ENCODE measurements at places on chromosomes 3 and 15.

GRCh38 chr3:27319847-27320526 is 49.2 kb downstream of the NEK10 start:
- DNase-seq = no peak

DNA sequence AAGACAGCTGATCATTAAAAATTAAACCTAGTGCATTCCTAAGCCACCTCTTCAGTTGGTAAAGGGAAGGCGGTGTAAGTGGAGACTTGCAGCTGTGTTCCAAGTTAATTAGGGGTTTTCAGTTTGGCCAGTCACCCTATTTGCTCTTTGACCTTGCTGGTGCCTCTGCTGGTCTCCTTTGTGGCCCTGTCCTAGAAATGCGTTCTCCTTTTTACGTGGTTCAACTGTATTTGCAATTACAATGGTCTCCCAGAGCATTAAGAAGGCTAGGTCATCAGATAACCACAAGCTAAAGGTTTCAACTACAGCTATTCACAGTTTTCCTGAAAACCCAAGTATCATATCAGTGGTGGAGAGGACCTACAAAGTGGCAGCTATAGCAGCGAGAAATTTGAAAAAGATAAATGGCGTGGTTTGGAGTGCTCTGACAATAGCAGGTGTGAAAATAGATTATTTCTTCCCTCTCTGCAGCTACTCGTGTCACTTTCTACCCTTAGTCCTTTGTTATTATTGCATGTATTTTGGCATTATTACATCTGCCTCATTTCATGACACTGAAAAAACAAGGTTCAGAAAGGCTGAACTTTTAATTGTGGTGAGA is 203.5 kb upstream of the TBC1D5 start:
- DNase-seq = no peak

- DNase-seq = no peak
Observed at GRCh38 chr3:62496503-62496902, 123.2 kb upstream of the FEZF2 start.

DNA sequence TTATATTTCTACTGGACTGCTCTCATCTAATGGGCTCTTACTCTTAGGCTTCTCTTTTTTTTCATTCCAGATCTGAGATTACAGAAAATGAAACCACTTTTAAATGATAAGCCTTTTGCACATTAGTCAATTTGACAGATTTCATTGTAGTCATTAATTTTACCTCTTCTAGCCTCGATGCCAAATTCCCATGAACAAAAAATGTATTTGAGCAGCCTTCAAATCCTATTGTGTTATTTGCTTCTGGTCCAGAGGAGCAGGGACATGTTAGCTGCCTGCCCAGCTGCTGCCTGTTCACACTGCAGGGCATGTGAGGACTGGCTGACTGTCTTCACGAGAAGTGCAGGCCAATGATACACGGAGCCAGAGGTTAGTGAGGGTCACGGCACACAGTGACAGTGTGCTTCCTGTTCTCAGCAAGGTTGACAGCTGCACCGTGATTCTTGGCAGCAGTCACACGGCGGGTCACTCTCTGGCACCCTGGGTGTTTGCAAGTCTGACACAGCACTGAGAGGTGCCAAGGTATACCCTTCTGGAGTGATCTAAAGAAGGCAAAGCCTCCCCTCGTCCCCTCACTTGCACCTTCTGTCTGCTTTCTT is 40.8 kb downstream of the KAT2B start:
- peak; percentile 62 for DNase-seq

- DNase-seq = no peak
Observed at GRCh38 chr3:181701096-181701495, 10.6 kb upstream of the SOX2 start.

DNA sequence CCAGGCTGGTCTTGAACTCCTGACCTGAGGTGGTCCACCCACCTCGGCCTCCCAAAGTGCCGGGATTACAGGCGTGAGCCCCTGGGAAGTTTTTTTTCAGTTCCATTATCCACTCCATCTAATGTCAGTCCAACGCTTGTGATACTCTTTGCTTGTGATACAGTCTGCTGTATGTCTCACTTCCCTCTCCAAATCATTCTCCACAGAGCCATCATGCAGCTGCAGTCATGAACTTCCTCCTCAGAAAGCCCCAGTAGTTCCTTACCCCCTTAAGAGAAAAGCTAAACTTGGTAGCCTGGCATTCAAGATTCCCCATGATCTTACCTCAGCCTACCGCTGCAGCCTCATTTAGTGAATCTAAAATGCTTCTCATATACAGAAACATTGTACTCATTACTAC is 2.3 kb downstream of the ARPC4 start:
- DNase-seq = no peak

- no peak for DNase-seq
Observed at GRCh38 chr15:93202405-93202804, 113.4 kb upstream of the RGMA start.

- no peak for DNase-seq
Observed at GRCh38 chr3:133210656-133211055, 172.5 kb downstream of the TMEM108 start.

GRCh38 chr15:70156671-70157271 is 59.1 kb upstream of the TLE3 start:
- no peak for DNase-seq

- DNase-seq = no peak
Observed at GRCh38 chr15:100172356-100173024, 169.3 kb downstream of the ADAMTS17 start.

DNA sequence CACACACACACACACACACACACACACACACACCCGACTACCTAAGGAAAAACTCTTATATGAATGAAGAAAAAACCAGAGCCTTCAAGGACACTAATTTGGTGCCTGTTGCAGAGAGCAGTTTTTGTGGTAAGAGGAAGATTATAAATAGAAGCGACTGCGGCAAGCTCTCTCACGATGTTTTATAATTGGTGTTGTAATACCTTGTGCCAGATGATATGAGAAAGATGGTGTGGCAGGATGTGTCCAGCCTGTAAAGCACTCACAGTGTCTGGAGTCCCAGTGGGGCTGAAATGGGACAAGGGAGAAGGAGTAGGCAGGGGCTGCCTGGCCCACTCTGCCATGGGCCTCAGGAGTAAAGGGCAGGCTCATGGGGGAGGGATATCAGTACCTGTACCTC is 839.9 kb downstream of the AGBL1 start:
- no peak for DNase-seq

DNA sequence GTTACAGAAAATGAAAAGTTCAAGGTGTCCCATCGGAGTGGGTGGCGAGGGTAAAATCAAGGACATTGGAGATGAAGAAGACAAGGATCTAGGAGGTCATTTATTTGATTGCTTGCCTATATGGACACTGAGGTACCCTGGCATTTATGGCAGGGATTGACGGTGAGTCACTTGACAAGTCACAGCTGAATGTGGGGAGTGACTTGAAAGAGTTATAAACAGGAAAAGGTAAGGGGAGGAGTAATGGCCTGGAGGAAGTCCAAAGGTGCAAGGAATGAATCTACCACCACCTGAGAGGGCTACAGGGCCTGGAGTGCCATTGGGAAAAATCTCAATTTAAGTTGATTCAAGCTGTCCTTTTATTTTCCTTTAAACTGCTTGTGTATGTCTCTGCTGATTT is 11.8 kb upstream of the SGO1 start:
- DNase-seq = no peak

GRCh38 chr3:124520970-124521369 is 209.3 kb upstream of the UMPS start:
- no peak for DNase-seq

DNA sequence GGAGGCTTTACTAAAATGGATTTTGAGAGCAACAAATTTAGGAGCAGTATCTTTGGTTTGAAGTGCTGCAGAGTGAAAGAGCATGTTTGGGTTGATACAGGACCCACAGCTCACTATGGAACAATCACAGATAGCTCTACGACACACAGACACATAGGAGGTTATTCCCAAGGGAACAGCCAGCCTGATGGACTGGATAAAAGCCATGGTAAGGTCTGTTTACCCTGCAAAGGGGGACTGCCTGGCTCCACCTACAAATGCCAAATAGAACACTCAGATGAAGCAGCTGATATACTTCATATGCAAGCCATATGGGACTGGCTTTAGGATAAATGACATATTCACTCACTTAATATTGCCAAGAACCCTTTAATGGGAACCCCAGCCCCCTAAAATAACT is 75.4 kb downstream of the CDC25A start:
- DNase-seq = no peak

DNA sequence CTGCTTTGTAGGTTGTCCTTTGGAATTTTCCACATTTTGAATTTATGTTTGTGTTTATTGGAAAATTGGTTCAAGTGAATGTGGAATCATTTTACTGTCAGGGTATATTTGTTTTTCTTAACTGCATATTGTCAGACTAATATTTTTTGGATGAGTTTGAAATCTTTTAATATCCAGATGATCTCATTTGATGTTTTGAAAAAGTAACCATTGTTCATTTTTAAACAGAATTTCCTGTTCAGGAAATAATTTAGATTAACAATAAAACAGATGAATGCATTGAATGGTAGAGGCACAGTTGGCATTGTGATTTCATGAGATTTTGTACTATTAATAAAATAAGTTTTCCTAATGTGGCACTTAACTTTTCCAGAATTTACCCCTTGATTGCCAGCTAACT is 15.5 kb downstream of the TRAK1 start:
- DNase-seq = no peak

DNA sequence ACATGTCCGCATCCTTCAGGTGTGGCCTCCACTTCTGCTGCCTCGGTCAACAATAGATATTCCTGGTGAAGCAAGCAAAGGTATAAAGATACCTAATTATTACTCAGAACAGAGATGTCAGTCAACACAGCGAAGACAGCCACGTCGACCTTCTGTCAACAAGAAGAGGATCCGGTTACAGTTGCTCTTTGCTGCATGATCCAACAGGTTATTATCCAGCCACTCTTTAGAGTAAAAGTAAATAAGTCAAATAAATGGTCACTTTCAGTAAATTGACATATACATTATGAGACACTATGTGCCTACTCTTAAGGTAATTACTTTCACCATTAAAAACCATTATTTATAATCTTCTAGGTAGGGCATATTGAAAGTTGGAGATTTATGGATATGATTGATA is 356.8 kb upstream of the ATP11B start:
- no peak for DNase-seq

GRCh38 chr3:123295171-123295900 is 93.6 kb downstream of the SEC22A start:
- DNase-seq = no peak

DNA sequence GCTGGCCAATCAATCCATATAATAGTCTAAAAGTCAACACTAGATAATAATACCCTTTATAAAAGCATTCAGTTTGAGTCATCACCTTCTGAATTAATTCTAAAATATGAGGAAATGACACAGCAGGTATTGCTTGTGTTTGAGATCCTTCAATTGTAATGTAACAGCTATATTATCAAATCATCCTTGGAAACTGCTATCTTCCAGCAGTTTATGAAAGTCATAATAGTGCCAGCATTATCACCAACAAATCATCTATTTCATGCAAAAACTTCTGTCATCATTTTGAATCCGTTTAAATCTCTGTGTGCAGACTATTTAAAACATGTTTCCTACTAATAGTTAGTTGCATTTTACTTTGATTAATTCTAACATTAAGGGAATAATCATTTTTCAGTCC is 468.7 kb downstream of the CADM2 start:
- no peak for DNase-seq

GRCh38 chr3:15385901-15386653 is 41.3 kb downstream of the METTL6 start:
- DNase-seq = no peak

DNA sequence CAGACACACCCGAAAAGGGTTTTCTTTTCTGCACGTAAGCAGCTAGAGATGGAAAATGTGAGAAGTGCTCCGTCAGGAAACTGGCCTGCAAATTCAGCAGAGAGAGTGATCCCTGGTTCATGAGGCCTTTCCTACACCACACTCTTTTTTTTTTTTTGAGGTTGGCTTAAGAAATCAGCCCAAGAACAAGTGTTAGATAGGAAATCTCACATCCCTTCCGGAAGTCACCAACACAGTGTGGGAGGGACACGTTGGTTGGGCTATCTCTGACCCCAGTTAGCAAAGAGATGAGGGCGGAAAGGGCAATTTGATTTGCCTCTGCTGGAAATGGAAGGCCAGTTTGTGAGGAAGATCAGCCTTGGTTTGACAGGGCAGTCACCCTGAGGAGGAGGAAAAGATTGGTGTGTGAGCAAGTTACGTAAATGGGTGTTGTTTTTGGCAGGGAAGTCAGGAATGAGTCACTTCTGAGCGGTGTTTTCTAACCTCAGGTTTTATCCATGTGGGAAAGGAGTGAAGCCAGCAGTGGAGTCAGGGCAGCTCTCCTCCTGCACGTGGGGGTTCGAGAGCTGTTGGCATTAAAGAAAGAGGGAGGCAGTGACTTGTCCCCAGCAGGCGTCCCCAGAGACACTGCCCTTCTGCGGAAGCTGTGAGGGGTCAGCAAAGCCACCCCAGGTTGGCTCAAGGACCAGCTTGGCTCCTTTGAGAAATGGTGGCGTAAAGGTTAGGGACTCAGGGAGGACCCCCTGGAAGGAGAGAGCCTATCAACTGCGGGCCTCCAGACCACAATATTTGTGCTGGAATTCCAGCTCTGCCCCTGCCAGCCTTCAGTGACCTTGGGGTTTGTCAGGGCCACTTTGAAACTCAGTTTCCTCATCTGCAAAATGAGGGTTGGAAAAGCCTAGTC is 237.6 kb upstream of the BHLHE40 start:
- DNase-seq = no peak

DNA sequence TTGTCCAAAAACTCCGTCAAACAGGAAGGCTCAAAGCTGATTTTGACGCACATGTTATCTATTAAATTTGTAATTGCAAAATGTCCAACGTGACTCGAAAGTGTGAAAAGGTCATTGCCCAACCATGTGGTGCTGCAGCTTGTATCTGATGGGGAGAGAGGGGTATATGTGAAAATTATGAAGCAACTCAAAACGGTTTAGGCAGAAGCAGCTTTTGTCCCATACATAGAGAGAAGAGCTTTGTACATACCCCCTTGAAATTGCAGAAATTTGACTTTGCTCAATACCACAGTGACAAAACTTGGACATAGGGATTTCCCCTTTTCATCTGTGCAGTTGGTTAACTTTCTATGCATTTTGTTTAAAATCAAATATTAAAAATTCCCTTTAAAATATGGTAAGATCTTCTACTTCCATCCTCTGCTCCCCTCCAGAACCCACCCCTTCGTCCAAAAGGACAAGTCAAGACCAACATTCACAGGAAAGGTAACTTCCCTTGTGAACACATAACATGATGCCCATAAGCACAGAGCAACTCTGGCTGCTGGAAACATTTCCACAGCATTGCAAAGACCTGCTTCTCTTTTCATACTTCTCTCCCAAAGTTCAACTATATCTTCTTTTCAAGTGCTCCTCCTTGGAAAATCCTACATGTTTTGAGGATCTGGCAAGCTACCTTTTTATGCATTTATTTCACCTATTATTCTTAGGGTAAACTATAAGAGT is 253.7 kb upstream of the THBS1 start:
- no peak for DNase-seq

- no peak for DNase-seq
Observed at GRCh38 chr3:45607790-45608189, 13.2 kb downstream of the LIMD1 start.

GRCh38 chr15:52559575-52559974 is 9.3 kb downstream of the ARPP19 start:
- peak; percentile 14 for DNase-seq

Data from stimulated activated effector memory CD8-positive, alpha-beta T cell treated with anti-CD3 and anti-CD28 coated beads, Interleukin-12 subunit alpha, Interleukin-12 subunit beta, amount 100 ng/mL, for 72 hours (primary cell).